ENCODE measurements at places on chromosomes 7 and 10. TPM values are rescaled to one million over a fixed set of nuclear protein-coding genes. Genes with fewer than 3 reads are reported as not detected.

Gene PPP1R17
- 2.7 TPM for total RNA-seq

Gene NEUROD6
- total RNA-seq, result 600 TPM

Gene SYT15B
- not detected for total RNA-seq

Gene ZNF853
- total RNA-seq, result 23.6 TPM

Gene CFAP43
- total RNA-seq, result 16.7 TPM

Gene PTF1A
- not detected for total RNA-seq

Gene ADGRA1
- 2.5 TPM for total RNA-seq

Gene GSTO2
- total RNA-seq, result 0.62 TPM

Gene SNX8
- total RNA-seq, result 13.4 TPM

Gene LRRN3
- total RNA-seq, result 187 TPM
